Stimulated activated naive CD8-positive, alpha-beta T cell treated with anti-CD3 and anti-CD28 coated beads, Interleukin-15, amount 100 ng/mL, for 72 hours (primary cell): ENCODE measurements at places on chromosomes 7 and 10.

DNA sequence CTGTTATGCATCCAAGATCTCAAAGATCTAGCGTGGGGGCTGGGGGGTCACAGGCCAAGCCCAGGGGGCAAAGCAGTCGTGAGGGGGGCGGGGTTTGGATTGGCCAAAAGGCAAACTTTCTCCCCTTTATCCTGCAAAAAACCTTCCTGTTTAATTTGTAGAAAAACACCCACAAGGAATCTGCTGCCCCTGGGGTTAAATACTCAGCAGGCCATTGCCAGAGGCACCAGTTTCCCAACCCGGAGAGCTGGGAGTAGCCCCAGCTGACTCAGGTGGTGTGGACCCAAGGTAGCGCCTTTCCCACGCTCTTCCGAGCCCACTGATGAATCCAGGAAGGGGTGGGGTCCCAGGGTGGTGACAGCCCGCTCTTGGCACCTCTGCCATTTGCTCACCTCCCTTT is 21.4 kb downstream of the KCP start:
- DNase-seq, result no peak

- no peak for DNase-seq
Measured at GRCh38 chr7:145398758-145399157, 562.9 kb upstream of the TPK1 start.

GRCh38 chr10:45180507-45180906 is 134.9 kb downstream of the OR13A1 start:
- DNase-seq, result no peak

GRCh38 chr10:107847620-107848019 is 683.1 kb upstream of the SORCS1 start:
- no peak for DNase-seq

DNA sequence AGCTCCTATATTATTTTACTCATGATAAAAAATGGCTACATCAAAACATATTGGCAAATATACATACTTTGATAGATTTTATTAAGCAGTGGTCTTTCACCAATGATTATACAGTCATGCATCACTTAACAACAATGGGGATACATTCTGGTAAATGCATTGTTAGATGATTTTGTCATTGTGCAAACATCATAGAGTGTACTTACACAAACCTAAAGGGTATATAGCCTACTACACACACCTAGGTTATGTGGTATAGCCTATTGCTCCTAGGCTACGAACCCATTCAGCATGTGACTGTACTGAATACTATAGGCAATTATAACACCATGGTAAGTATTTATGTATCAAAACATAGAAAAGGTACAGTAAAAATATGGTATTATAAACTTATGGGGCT is 98.9 kb upstream of the IL6 start:
- DNase-seq, result no peak

DNA sequence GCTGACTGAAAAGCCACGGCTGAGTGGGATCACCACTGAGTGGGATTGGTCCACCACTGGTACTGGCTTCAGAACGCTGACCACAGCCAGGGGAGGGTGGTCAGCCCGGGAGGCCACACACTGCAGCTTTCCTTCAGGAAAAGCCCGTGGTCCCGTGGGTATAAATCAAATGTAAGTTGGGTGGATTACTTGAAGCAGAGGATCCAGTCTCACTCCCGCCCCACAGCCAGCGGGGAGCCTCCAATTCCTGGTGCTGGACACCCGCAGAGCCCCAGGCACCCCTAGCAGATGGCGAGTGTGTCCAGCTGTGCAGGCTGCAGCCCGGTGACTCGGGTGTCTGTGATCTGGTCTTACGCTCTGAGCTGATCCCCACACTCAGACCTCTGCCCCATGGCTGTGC is 231.1 kb upstream of the ZNF32 start:
- no peak for DNase-seq

GRCh38 chr7:122842971-122843370 is 43.3 kb downstream of the CADPS2 start:
- DNase-seq, result no peak

DNA sequence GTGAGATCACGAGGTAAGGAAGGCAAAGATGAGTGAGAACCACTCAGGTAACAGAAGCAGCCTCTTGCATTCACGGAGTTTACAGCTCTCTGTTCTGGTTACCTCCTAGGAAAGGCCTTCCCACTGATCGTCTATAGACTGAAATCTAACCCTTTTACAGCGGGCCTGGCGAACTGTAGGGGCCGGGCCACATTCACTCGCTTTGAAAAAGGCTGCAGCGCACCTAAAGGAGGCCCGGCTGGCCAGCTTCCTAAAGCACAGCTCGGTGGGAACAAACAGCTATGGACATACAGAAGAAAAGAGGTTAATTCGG is 565 bp downstream of the ATP5MK start:
- DNase-seq, result no peak

GRCh38 chr10:129042776-129043595 is 424.1 kb upstream of the MGMT start:
- DNase-seq, result no peak

GRCh38 chr10:94043431-94043990 is 49.8 kb downstream of the PLCE1 start:
- DNase-seq, result no peak

- DNase-seq, result no peak
Measured at GRCh38 chr7:1526271-1526754, 4.2 kb upstream of the MAFK start.

DNA sequence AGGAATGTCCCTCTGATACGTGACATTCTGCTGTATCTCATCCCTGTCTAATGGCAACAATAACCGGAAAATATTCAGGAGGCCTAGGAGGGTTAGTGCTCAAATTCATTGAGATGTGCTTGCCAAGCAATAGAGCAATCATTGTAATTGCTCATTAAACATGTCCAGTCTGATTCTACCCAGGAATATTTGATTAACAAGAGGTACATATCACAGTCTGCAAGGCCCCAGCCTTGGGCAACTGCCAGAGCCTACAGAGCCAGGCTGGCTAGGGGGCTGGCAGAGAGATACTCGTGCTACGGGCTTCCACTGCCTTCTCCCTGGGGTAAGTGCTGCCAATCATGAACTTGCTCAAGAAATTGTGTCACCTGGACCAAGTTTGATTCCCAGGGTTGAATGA is 99.1 kb downstream of the ALOX5 start:
- no peak for DNase-seq

GRCh38 chr7:109127145-109127544 is 557.5 kb downstream of the DNAJB9 start:
- DNase-seq, result no peak
